Activated T-cell treated with anti-CD3 and anti-CD28 coated beads, Interleukin-2, amount 50 U/mL, for 24 hours (primary cell): ENCODE measurements at places on chromosomes 6 and 20.

DNA sequence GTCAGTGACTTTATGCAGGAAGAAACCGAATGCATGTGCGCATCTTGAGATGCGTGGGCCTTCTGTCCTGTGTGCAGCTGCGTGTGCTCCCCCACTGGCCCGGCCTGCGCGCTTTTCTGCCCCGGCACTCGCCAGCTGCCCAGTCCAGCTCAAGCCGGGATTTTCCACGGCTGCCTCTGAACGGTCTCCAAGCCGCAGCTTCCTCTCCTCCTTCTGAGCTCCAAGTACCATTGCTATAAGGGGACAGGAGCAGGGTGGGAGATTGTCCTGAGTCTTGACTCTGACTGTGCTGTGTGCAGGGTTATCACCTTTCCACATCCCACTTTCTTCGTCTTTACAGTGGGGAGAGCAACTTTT lies 302.8 kb downstream of the THBS2 start:
- DNase-seq, result no peak

DNA sequence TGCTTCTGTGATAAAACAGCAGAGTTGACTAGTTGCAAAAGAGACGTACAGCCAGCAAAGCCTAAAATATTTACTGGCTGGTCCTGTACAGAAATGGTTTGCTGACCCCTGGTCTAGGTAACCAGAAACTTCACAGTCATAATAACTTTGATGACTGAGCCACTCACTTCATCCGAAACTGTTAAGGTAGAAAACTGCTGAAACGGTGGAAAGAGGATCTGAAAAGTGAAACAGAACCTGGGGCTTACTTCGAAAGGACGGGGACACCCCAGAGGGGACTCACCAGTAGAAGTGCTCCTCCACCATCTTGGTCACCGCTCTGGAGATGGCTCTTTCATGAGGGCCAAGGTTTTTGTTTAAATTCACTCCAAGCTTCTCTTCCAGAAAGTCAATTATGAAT lies 16.4 kb downstream of the FAXC start:
- DNase-seq, result no peak

- DNase-seq, result no peak
Observed at GRCh38 chr20:23072892-23073586, 13.1 kb downstream of the CD93 start.

GRCh38 chr20:3276680-3277015 lies 37.7 kb upstream of the SLC4A11 start:
- DNase-seq, result no peak

- no peak for DNase-seq
Observed at GRCh38 chr6:161066511-161066910, 74.9 kb downstream of the MAP3K4 start.

DNA sequence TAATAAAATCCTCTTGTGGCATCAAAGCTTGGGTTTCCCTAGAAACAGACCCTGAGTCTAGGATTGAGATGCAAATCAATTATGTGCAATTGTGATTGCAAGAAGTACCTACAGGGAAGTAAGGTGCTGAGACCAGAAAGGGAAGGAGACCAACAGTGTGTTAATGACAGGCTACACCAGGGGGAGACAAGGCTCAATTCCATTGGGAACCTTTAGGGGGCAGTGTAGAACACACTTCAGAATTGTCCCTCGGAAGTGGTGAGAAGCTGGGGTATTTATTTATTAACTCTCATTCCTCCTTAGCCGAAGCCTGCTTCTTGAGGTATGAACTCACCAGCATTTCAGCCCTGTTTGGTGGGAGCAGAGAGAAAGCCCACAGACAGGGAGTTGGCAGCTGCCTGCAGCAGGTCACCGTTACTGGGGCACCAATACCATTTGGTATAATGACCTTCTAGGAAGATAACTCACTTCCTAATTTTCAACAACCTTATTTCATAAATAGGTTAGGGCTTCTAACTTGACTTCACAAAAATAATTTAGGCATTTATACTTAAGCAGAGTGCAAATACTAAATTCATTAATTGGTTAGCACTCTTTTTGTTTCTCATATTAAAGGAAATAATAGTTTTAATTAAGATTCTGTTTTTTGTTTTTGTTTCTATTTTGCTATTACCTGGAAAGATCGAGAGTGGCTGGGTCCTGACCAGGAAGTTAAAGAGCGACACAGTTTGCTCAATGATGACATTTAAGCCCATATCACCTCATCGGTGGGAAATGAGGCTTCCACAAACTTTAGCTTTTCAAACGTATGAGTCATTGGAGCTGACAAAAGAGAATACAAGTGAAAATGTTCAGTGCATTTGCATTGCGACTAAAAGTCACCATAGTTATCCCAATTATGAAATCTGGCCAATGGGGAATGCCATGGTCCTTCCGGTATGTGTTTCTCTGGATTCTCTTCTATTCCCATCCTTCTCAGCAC lies 94.8 kb downstream of the BTBD3 start:
- DNase-seq, result no peak

DNA sequence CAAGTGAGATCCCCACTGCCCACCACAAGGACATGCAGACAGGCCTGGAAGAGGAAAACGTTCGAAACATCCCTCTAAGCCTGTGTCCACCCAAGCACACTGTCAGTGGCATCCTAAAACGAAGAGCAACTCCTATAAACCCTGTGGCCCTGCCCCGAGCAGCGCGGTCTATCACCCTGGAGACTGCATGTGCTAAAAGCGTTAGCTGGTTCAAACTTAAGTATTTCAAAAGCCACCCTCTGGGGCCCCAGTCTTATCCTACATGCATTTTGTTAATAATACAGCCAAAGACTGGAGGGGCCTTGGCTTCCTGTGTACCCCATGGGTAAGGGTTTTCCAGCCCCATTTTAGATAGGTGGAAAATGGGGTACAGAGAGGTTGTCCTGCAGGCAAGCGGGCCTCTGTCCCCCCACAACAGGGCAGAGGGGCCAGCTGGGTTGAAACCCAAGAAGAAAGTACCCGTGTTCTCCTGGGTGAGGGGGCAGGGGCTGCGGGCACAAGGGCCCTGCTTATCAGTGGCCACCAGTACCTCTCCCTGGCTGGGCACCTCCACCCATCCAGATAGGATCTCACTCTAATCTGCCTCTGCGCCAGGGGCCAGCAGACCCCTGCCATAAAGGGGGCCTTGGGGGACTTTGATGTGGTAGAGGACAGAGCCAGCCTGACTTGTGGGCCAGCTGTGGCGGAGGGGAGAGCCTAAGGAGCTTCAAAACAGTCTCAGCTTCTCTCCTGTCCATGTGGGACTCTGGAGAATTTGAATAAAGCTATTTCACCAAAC lies 28.3 kb downstream of the PREX1 start:
- no peak for DNase-seq

DNA sequence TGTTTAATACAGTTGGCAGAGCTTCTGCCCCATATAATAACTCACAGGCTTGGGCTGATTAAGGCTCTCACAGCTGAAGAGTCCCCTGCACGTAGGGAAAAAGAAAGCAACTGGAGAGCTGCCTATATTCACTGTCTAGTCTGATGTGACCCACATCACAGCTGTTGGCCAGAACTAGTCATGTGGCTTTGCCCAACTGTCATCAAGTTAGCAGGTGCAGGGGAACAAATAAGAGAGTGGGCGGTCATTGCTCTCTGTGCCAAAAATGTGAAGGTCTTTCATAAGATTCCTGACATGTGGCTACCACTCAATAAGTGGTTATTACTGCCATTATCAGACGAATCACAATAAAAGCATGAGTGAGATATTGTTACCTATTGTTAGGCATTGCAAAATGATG lies 665.2 kb downstream of the DOK5 start:
- no peak for DNase-seq

DNA sequence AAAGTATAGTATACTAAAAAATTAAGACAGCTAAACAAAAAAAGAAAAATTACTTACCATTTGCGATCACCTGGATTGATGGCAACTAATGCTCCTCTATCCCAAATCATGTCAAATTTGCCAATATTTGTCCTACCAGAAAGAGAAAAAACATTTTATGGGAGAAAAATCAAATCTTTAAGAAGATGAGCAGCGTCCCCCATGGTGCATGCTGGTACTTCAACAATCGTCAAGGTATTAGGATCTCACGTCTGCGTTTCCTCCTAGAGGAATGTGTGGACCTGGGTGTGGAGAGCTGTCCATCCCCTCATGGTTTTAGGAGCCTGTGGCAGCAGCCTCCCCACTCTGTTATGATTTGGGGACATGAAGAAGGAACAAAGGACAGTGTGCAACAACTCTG lies 16.0 kb downstream of the TPMT start:
- DNase-seq, result no peak

DNA sequence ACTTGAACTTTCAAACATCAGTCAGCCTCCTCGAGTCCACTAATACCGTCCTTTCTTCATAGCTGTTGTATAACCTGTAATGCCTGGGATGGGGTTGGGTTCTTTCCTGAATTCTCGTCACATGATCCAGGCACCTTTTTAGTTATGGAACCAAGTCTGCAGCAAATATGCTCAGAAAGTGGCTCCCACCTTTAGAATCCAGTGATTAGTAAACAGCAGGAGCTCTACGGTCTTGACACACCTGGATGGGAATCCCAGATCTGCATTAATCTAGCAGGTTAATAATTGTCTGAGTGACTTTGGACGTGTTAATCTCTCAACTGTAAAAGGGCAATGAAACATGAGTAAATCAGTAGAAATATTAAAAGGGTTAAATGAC lies 729 bp upstream of the ZHX3 start:
- DNase-seq, result no peak

- no peak for DNase-seq
Observed at GRCh38 chr6:103516336-103516735, 1343.4 kb downstream of the HACE1 start.

- DNase-seq, result no peak
Observed at GRCh38 chr6:34813028-34813713, 21.3 kb downstream of the BLTP3A start.

DNA sequence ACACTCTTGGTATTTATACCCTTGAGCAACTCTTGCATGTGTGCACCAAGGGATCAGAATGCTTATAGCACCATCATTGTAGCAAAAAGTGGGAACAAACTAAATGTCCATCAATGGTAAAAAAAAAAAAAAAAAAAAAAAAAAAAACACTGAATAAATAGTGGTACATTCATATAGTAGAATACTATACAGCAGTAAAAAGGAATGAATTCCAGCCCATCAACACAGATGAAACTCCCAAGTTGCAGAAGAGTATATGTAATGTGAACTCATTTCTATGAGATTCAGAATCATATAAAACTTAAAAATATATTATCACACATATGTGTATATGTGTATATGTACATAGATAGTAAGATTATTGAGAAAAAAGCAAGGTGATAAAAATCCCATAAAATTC lies 291.6 kb downstream of the CLIC5 start:
- DNase-seq, result no peak

DNA sequence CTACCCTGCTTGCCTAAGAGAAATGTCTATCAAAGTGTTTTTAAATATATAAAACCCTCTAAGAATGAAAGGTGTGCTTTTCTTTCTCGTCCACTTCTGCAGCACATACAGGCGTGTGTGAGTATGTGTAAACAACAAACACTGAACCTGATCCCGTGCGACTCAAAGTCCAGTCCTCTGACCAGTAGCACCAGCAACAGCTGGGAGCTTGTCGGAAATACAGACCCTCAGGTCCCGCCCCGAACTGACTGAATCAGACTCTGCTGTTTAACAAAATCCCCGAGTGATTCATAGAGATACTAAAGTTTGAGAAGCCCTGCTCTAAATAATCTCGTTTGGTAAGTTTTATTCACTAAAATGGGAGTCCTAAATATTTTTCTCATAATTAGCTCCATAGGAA lies 208.0 kb upstream of the KCNQ5 start:
- no peak for DNase-seq

DNA sequence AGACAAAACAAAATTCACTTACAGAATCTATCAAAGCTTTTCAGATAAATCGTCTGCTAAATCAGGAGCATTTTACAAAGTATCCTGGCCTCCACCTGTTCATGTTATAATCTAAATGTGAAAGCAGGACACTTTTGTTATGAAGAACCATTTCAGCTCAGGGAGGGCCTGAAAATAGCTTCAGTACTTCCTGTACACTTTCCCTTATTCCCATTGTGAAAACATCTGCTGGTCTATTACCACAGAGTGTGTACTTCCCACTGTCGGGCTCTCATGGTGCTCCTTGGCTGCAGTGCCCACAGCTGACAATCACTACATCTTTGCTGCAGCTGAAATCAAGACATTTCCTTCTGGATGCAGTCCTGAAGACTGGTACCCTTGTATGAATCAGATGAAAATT lies 128.1 kb downstream of the OPRM1 start:
- DNase-seq, result no peak

GRCh38 chr6:164200071-164200470 lies 785.6 kb downstream of the QKI start:
- no peak for DNase-seq

DNA sequence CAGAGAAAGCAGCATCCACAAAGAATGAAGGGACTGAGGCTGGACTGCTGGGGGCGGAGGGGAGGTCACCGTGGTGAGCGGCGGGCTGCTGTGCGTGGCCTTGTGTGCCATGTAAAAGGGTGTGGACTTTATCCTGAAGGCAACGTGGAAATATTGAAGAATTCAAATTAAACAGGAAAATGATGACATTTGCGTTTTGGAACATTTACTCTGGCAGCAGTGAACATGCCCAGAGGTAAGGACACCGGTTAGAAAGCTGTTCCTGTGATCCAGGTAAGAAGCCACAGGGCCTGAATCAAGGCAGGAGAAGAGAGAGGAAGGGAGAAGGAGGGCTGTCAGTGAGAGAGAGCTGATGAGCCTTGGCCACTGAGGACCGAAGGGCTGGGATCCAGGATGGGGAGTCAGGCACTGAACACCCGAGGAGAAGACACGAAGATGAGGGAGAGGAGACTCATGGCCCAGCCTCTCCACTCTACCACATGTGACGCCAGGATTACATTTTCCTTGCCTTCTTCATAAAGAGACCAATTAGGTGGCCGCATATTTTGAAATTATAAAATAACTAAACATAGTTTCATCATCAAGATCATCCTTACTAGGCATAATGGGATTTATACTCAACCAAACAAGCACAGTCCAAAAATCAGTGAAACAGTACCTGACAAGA lies 58.4 kb downstream of the TRAM2 start:
- no peak for DNase-seq

DNA sequence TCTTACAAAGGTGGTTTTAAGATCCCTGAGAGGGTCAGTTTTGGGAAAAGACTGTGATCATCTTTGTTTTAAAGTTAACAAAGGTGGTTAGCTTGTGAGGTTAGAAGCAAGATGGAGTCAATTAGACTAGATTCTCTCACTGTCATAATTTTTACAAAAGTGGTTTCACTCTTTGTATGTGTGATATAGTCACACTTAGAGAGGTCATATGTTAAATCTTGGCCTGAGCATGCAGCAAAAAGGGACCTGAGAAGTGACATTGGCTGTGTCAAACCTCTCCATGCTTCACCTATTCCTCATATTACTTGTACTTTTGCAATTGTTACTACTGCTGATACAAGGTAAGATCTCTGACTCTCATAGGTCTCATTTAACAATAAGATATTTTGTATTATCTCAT lies 368.0 kb downstream of the TBC1D32 start:
- DNase-seq, result no peak

DNA sequence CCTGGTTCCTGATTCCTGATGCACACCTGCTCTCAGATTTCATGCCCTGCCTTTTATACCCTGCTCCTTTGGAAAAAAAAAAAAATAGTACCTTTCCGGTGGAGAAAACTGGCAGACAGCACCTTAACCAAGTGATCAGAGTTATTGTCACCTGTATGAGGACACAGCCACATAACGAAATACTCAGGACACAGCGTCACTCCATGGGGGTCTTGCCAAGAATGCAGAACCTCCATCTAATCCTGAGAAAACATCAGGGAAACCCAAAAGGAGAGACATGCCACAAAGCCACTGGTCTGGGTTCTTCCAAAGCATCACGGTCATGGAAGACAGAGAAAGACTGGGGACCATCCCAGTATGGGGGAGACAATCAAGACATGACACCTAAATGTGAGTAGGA lies 29.1 kb downstream of the BFSP1 start:
- no peak for DNase-seq

- no peak for DNase-seq
Observed at GRCh38 chr6:168154263-168154917, 75.4 kb upstream of the FRMD1 start.
